Right renal pelvis (tissue), 4 donors: ENCODE measurements at places on chromosomes 1 and 21. TPM values are rescaled to one million over a fixed set of nuclear protein-coding genes. Genes with fewer than 3 reads are reported as not detected.

GPR52 gene
- not detected for polyA plus RNA-seq

PARP1 gene
- 133 TPM for polyA plus RNA-seq

KLHDC9 gene
- 17.6 TPM for polyA plus RNA-seq

GRCh38 chr21:41627428-41627827 lies 119.5 kb upstream of the TMPRSS2 start:
- no peak for DNase-seq

DNA sequence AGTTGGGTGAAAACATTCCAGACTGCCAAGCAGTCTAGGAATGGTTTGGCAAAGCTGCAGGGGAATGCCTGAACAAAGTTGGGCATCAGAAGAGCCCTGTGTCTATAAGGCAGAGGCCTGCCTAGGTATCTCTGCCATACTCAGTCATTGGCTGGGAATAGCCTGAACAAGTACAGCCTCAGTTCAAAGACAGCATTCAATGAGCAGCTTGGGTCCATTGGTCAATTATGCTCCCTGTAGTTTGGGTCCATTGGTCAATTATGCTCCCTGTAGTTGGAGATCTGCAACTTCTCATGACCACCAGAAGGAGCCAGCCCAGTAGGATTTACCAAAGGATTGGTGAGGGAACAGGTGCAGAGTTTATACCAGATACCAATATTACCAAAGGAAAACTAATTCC lies 31.6 kb downstream of the FMO3 start:
- DNase-seq = no peak

- DNase-seq = no peak
Observed at GRCh38 chr1:230627767-230628166, 14.5 kb upstream of the COG2 start.

DNA sequence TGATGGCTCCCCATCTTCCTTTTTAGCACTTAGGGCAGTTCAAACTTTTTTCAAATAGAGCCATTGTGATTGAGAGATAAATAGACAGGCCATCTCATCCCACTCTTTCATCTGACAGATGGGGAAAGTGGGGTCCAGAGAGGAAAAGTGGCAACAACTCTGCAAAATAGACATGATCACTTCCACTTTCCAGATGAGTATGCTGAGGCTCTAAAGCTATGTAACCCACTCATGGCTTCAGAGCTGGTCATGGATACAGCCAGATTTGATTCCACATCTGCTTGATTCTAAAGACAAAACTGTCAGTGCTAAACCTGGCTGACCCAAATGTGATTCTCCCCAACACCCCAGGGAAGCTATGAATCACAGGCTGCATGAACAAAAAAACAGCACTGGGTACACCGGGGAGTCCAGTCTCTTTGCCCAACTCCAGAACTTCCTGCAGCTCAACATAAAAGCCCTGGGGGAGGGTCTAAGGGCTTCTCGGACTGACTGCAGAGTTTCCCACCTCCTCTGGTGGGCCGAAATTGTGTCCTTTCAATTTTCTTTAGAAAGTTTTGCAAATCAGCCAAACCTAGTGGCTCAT lies 59.3 kb downstream of the PLPP3 start:
- DNase-seq = no peak

DNA sequence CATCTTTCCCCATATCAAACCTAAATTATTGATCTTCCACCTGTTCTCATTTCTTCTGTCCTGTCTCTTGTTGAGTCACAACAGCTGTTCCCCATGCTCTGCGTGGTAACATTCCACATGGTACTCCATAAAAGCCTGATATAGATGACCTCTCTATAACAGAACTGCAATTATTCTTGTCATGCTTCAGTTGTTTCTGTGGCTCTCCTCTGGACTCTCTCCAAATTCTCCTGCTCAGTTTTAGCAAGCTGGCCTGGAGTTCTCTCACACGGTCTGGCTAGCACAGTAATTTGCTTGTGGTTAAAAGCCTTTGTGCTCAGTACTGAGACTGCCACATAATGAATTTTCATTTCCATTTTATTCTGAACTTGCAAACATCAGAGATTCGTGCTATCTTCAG lies 10.6 kb upstream of the LRRC39 start:
- DNase-seq = peak; percentile 68

DNA sequence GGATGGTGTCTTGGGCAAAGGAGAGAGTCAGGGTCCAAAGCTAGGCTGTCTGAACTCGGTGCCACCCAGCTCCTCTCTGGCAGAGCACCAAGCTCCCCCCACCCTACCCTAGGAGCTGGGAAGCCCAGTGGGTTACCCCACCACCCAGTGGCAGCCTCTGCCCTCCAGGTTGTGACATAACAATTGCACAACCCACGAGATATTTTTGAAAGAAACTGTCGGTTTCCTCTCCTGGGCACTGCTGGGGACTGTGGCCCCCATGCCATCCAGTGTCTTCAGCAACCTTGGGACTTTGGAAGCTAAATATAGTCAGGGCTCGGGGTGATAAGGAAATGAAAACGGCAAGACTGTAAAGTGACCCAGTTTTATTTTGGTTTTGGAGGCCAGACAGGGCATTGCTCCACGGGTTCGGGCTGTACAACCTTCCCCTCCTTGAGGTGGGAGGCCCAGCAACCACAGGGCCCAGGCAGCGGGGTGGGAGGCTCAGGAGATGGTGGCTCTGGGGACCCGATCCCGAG lies 1.4 kb downstream of the CITED4 start:
- DNase-seq = no peak
